ENCODE measurements at places on chromosomes 4 and X.
A peak's percentile ranks its signal among the peaks of the same experiment; 100 is the strongest.

DNA sequence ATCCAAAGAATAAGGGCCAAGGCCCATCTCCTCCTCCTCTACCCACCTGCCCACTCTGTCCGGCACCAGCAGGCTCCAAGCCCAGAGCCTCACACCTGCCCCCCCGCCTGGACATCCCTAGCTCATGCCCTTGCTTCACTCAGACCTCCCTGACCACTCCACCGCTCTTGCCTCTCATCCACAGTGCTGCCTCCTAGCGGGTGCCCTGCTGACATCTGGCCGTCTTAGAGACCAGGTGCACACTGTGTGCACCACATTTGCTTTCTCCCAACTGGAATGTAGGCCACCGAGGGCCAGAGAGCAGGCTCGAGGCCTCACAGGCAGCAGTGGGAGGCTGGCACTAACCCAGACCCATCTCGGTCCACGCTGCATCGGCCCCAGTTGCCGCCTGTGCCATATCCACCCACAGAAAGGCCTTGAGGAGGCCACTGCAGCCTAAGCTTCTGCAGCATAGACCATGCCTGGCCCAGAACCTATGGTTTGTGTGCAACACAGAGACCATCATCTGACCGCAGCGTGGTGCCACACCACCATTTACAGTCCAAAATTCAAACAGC is 13.5 kb downstream of the LETM1 start:
- no peak for DNase-seq

- DNase-seq: no peak
These were observed 86.8 kb downstream of the PDGFRA start for GRCh38 chr4:54315561-54316538.

- DNase-seq: peak; percentile 79
These were observed 65.2 kb upstream of the FAM47B start for GRCh38 chrX:34877436-34877835.

GRCh38 chr4:159312236-159312635 is 209.4 kb downstream of the RAPGEF2 start:
- no peak for DNase-seq

GRCh38 chrX:96906741-96907140 is 23.0 kb downstream of the RPA4 start:
- no peak for DNase-seq

DNA sequence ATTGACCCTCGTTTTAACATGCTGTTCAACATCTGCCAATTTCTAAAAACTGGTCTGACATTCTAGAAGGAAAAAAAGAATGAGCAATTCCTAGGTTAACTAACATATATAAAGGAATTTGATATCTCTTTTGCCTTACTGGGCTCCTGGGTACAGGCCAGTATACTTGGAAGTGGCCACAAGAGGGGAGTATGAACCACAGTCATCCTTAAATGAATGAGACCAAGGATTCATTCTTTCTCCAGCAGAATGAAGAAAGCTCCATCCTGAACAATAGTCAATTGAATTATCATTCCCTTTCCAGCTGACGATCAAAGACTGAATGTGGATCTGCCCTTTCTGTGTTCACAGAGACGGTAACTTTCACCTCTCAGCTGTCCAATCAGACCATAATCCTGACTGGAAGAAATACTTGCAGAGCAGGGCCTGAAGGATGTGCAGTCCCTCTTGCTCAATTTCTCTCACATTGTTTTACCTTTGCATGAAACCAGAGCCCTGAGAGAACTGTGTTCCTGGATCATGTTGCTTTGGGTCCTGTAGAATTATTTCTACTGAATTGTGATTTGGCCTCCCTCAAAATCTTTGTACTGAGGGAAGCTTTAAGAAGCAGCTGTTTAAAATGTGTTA is 14.8 kb upstream of the SPARCL1 start:
- peak; percentile 45 for DNase-seq

- no peak for DNase-seq
These were observed 108.4 kb downstream of the ANTXR2 start for GRCh38 chr4:79964400-79965211.

GRCh38 chr4:62717154-62717553 is 1517.0 kb downstream of the ADGRL3 start:
- DNase-seq: no peak

- no peak for DNase-seq
These were observed 1.4 kb upstream of the HHIP start for GRCh38 chr4:144644368-144645101.

DNA sequence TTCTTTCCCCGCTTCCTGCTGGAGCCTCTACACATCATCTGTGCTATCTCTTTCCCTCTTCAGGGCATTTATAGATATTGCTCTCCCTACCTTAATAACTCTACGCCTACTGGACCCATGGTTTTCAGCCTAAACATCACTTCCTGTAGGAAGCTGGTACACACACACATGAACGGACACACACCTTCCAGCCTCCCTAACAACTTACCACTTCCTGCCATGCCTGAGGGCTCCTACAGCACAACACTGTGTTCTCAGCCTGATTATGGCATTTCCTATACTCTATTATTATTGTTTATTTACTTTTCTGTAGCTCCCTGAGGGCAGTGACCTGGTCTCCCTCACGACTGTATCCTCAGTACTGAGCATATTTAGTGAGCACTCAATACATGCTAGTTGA is 163.6 kb upstream of the MAP3K15 start:
- no peak for DNase-seq

DNA sequence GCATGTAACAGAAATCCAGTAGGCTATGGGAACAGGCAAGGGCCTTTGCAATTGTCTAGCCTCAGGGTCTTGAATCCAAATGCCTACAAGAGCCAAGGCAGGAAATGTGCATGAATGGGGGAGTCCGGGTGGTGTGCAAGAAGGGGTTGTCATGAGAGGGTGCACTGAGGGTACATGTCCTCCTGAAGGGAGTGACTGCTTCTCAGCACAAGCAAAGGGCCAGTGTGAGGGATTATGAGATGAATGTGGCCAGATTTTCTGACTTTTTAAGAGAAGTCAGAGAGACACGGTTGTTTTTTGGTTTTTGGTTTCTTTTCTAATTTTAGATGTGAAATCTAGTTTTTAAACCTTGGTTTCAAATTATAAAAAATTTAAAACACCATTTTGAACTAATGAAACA is 76.5 kb upstream of the LSM6 start:
- DNase-seq: no peak

- DNase-seq: no peak
These were observed 136.5 kb downstream of the NDST4 start for GRCh38 chr4:114976901-114977300.

- no peak for DNase-seq
These were observed 5.3 kb downstream of the FGF5 start for GRCh38 chr4:80271801-80272200.

GRCh38 chrX:22039541-22039940 is 7.4 kb downstream of the PHEX start:
- DNase-seq: no peak

GRCh38 chrX:123871309-123871708 is 11.5 kb downstream of the XIAP start:
- DNase-seq: no peak

DNA sequence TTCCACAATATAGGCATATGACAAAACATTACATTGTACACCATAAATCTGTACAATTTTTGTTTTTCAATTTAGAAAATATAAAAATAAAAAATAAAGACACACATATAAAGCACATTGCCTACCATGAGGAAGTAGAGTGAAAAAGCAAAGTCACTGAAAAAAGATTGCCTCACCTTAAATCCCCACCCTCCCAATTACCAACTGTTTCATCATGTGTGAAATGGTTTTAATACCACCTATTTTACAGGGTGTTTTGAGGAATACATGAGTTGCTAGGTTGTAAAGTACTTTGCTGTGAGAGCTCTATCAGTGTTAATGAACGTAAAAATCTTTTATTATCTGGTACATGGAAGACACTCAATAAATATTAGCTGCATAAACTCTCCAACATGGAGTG is 373.6 kb upstream of the NDST3 start:
- no peak for DNase-seq

DNA sequence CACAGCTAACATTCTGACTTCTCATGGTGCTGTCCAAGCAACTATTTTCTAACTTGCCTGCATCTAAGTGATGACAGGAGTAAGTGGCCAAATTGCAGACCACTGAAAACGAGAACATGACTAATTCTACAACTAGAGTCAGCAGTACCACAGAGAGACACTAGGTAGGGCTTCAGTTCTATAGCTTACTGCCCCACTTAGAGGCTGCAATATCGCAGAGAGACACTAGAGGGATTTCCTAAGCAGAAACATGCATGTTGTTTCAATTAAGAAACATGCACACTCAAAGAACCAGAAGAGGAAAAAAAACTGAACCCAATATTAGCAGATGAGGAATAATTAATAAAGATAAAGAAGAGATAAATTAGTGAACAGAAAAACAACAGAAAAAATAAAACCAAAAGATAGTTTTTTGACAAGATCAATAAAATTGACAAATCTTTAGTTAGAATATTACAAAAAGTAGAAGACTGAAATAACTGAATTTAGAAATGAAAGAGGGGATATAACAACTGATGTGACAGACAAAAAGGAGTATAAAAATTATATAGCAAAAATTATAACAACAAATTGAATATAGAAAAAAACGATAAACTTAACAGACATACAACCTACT is 100.8 kb downstream of the SPIN4 start:
- peak; percentile 68 for DNase-seq

DNA sequence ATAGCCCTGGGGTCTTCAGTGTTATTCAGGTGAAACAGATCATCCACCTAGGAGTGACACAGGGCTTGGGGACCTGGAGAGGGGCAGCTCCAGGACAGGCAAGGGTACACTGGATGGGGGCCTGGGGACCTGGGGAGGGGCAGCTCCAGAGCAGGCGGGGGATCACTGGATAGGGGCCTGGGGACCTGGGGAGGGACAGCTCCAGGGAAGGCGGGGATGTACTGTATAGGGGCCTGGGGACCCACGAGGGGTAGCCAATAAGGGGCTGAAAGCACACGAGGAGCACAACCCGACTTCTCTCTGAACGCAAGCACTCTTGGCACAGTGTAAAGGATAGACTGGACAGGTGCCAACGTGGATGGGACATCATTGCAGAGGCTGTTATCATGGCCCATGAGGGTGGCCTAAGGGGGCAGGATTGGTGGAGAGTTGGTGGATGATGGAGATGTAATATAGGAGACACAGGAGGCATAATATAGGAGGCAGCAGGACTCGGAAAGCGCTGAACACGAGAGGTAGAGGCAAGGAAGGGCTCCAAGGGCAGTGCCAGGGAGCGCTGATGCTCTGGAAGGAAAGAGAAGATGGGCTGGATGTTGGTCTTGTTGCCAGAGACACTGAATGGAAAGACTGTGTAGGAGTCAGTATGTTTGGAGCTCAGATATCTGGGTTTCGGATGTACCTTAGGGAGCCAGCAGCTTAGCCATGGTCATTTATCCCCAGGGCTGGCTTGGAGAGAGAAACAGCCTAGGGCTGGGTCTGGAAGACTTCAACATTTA is 37.9 kb upstream of the FGFBP2 start:
- DNase-seq: no peak

GRCh38 chr4:100106982-100107381 is 83.3 kb downstream of the DDIT4L start:
- DNase-seq: no peak

- peak; percentile 18 for DNase-seq
These were observed 3.5 kb downstream of the FAT1 start for GRCh38 chr4:186719925-186720694.

DNA sequence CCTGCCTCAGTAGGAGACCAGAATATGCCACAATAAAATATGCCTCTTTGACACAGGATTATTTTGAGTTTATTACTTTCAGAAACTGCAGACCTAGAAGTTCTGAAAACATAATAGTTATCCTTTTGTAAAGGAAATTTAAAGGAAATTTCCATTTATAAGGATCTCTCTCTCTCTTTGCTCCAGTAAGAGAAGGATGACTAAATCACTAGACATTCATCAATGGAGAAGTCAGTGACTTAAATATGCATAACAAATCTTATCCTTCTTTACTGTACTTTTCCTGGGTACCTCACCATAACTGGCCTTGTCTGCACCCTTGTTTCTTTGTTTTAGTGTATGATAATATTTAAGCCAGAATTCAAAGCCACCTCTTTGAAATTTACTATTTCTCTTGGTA is 28.3 kb upstream of the OPHN1 start:
- peak; percentile 1 for DNase-seq

- no peak for DNase-seq
These were observed 15.4 kb upstream of the ZNF41 start for GRCh38 chrX:47498411-47498810.

DNA sequence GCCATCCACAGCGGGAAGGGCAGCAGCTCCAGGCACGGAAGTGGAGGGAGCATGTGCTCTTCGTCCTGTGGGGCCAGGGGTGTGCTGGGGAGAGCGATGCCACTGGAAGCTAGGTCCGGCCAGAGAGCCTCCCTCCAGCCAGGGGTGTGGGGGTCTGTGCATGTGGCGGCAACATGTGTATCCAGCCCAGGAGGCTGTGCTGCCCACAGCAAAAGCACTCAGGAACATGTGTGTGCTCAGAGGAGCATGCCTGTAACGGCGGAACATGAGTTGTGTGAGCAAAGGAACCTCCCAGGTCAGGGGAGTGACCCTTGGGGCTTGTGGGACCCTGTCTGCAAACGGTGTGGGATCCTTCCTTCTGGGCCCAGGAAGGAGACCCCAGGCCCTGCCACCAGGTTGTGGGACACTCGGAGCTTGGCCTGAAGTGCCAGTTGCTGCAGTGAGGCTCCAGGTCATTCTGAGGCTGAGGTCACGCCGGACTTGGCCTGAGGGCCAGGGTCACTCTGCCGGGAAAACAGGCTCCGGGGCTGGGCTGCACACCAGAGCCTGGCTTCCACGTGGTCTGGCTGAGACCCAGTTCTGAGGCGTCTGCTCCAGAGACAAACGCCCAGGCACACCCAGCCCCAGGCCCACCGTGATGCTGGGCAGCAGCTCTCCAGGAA is 37.2 kb downstream of the CPLX1 start:
- DNase-seq: no peak

- DNase-seq: no peak
These were observed 18.3 kb downstream of the MAGED2 start for GRCh38 chrX:54825716-54826438.

DNA sequence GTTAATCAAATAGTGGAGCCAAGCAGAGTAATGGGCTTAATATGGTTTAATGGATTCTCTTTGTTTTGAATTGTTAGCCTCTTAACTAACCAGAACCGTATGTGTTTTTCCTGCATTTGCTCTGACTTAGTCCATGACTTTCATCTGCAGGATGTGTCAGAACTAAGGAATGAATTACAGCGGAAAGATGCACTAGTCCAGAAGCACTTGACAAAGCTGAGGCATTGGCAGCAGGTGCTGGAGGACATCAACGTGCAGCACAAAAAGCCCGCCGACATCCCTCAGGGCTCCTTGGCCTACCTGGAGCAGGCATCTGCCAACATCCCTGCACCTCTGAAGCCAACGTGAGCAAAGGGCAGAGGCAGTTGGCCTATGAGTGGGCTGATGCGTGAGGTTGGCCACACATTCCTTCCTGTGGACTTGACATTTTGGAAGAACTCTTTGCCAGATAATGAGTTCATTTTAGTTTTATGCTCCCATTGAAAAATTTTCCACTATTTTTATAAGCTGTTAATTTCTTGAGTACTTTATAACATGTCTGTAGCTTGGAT is 9.1 kb downstream of the MED28 start:
- peak; percentile 55 for DNase-seq

DNA sequence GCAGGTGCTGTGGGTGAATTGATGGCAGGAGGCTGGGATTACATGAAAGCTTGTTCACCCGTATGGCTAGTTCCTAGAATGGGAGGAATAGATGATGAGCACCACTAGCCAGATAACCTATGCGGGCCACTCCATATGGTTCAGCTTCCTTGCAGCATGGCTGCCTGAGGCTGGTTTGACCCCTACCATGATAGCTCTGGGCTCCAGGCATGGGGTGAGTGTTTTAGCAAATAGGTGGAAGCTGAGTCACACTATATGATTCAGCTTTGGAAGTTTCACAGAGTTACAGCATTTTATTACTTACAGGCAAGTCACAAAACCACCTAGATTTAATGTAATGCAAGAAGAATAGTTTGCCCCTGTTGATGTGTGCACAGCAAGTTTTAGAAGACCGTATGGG is 603.2 kb downstream of the STIM2 start:
- DNase-seq: peak; percentile 19

Measured in fibroblast of skin of abdomen (primary cell).